ENCODE measurements at places on chromosomes 16 and 17.

GRCh38 chr17:27430882-27431491 is 25.3 kb upstream of the KSR1 start:
- DNase-seq = peak; percentile 56

GRCh38 chr16:30186782-30187555 is 3.6 kb downstream of the CORO1A start:
- peak; percentile 29 for DNase-seq

DNA sequence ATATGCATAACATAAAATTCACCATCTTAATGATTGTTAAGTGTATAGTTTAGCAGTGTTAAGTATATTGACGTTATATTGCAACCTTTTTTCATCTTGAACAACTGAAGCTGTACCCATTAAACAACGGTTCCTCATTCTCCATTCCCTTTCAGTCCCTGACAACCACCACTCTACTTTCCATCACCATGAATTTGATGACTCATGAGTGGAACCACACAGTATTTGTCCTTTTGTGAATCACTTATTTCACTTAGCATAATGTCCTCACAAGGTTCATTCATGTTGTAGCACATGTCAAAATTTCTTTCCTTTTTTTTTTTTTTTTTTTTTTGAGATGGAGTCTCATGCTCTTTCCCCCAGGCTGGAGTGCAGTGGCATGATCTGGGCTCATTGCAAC is 46.0 kb downstream of the HOXB1 start:
- peak; percentile 90 for DNase-seq

DNA sequence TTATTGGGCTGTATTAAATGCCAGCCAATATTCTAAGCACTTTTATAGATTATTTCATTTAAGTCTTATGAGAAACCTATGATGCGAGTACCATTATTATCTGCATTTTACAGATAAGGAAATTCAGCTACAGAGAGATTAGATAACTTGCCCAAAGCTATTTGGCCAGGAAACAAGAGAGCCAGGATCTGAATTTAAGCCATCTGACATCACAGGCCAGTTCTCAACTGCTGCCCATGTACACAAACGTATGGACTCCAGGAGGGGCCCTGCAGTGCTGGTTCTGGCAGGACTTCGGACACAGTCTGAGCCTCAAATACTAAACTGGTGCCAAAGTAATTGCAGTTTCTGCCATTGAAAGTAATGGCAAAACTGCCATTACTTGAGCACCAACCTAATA is 40.2 kb downstream of the CPPED1 start:
- DNase-seq = no peak

DNA sequence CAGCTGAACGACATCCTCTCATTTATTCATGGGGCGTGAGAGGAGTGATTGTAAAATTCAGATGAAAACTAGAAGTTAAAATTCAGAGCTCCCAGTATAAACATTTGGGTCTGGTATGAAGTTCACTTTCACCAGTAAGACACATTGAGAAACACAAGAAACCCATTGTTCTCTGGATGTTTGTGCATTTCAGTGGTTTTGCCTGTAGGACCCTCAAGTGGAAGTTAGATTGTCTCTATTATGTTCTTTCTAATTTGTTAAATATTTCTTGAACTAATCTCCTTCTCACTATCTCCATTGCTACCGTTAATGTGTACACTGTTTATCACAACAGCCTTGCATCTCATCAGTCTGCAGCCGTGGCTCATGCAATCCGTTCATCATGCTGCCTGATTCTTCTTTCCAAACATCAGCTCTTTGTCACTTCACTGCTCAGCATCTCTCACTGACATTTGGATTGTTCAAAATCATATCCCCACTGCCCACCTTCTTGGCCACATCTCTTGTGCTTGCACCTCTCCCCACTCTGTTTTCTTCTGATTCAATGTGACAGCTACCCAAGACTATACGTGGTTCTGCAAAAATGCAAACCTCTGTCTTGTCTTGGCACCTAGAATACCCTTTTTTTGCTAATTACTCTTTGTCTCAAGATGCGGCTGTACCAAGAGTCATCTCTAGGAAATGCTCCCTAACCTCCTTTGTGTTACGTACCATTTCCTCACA is 49.5 kb downstream of the HLF start:
- no peak for DNase-seq

- no peak for DNase-seq
Measured at GRCh38 chr16:4138713-4139112, 22.5 kb upstream of the ADCY9 start.

All from mesenchymal stem cell (in vitro differentiated cells and primary cell).